ENCODE measurements at places on chromosomes 6 and 20.

DNA sequence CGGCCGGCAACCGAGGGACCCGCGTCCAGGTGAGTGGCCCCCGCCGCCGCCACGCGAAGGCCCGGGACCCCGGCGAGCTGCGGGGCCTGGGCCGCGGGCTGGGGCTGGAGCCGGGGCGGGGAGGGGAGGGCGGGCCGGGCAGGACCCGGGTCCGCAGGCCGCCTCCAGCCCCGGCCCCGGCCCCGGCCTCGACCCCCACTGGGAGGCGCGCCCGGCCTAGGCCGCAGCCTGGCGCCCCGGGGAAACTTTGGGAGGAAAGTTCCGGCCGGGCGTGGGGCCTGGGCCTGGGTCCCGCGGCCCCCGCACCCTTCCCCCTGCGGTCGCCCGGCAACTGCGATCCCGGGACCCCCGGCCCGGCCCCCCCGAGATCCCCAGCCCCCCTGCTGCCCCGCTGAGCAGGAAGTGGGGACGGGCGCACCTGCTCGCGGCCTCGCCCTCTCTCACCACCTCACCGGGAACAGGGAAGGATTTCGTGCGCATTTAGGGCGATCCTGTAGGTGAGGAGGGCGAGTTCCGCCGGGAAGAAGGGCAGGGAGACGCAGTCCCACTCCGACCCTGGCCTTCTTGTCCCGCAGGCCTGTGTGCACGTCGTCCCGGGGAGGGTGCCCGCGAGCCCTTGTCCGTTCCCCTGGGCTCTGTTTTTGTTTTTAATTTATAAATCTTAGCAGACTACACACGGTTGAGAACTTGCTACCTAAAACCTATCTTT is 402 bp downstream of the OSBPL2 start:
- no peak for ATAC-seq

GRCh38 chr6:35967076-35967774 is 46.3 kb upstream of the SRPK1 start:
- no peak for ATAC-seq

- no peak for ATAC-seq
Observed at GRCh38 chr20:9699181-9699580, 139.7 kb downstream of the PAK5 start.

DNA sequence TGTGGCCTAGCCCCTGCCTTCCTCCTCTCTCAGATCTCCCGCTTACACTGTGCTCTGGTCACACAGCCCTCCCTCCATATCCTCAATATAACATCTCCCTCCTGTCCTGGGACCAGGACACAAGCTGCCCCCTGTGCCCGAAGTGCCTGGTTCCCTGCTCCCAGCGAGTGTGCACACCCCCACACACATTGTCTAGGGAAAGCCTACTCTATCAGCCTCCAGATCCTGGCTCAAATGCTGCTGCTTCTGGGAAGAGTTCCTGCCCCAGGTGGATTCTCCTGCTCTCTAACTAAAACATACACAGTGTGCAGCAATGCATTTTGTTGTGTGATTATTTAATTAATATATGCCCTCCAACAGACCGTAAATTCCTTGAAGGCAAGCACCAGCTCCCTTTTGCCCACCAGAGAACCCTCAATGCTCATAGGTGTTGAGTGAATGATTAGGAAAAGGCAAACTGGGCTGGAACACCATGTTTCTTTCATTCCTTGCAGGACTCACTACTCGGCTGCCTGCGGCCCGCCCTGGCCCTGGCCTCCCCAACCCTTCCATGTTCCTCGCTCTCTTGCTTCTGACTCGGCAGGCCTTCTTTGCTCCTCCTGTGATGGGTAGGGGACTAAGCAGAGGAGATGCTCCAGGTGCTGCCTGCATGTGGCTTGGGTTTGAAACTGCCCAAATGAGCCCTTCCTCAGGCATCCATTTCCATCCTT is 194.6 kb downstream of the ZDHHC14 start:
- ATAC-seq, result no peak

GRCh38 chr6:158625881-158626305 is 18.6 kb downstream of the DYNLT1 start:
- ATAC-seq, result no peak

DNA sequence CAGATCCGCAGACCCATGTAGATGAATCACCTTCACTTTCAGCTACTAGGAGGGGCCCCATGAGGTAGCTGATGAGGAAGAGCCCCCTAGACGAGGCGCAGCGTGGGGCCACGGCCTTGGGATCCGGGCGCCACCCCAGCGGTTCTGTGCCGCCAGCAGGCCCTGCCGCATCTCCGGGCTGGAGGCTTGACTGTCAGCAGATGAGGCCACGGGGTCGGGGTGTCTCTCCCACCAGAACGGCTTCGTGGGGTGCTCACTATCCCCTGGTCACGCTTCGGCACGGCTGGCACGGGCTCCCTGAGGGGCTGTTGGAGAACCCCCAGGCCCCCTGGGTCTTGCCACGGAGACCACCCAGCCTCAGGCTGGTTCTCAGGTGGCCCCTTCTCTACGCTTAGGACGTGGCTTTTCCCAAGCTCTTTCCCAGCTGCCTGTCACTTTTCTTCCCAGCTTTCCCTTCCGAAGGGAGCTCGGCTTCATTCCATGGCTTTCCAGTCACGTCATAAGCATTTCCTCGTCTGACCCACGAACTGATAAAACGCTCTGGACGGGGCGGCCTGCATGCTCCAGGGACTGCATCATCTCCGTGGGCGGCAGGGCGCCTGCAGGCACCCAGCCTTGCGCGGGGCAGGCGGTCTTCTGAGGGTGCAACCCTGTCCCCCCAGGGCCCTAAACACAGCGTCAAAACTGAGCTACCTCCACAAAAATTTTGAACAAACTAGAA is 85.9 kb downstream of the THBS2 start:
- ATAC-seq, result no peak

GRCh38 chr20:60249436-60249835 is 291.2 kb downstream of the CDH26 start:
- ATAC-seq, result no peak

DNA sequence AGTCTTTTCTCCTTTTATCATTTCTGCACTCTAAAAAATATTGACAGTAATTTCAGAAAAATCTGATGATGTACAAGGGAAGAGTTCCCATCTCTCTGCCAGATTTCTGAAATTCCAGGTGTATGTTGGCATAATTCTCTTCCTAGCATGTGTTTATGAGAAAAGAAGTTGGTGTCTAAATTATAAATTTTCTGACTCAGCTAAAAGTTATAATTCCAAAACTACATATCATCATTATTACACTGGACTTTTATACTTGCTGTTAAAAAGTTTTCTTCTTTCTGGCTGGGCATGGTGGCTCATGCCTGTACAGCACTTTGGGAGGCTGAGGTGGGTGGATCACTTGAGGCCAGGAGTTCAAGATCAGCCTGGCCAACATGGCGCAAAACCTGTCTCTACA is 135.7 kb upstream of the SAMD5 start:
- no peak for ATAC-seq

GRCh38 chr20:19298652-19299051 is 86.2 kb downstream of the SLC24A3 start:
- ATAC-seq, result no peak

GRCh38 chr6:42689371-42689770 is 33.0 kb downstream of the PRPH2 start:
- ATAC-seq, result no peak

- no peak for ATAC-seq
Observed at GRCh38 chr6:144585217-144585814, 300.2 kb downstream of the UTRN start.

GRCh38 chr20:62723351-62723750 is 14.7 kb downstream of the NTSR1 start:
- ATAC-seq, result peak; percentile 80

- peak; percentile 90 for ATAC-seq
Observed at GRCh38 chr6:167826230-167826895, 348 bp upstream of the AFDN start.

GRCh38 chr6:111445861-111446267 is 37.2 kb downstream of the REV3L start:
- ATAC-seq, result no peak
